Tibial nerve (tissue), 4 donors: ENCODE measurements at places on chromosomes 1 and 21.

GRCh38 chr1:46077644-46078043, 54.8 kb downstream of the PIK3R3 start:
- no peak for DNase-seq

DNA sequence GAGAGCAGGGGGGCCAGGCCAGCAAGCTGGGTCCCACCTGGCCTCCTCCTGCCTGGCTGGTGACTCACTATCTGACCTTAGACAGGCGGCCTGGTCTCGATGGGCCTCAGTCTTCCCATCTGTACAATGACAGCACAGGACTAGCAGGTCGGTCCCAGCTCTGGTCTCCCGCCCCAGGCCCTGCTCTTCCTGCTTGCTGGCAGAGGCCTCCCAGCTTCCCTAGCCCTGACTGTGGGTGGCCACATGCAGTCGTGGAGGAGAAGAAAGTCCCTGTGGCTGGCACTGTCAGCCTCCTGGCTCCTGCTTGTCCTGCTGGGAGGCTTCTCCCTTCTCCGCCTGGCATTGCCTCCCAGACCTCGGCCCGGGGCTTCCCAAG, 817 bp downstream of the EXTL1 start:
- no peak for DNase-seq

- no peak for DNase-seq
Measured at GRCh38 chr1:194535369-194535768, 1349.0 kb upstream of the B3GALT2 start.

DNA sequence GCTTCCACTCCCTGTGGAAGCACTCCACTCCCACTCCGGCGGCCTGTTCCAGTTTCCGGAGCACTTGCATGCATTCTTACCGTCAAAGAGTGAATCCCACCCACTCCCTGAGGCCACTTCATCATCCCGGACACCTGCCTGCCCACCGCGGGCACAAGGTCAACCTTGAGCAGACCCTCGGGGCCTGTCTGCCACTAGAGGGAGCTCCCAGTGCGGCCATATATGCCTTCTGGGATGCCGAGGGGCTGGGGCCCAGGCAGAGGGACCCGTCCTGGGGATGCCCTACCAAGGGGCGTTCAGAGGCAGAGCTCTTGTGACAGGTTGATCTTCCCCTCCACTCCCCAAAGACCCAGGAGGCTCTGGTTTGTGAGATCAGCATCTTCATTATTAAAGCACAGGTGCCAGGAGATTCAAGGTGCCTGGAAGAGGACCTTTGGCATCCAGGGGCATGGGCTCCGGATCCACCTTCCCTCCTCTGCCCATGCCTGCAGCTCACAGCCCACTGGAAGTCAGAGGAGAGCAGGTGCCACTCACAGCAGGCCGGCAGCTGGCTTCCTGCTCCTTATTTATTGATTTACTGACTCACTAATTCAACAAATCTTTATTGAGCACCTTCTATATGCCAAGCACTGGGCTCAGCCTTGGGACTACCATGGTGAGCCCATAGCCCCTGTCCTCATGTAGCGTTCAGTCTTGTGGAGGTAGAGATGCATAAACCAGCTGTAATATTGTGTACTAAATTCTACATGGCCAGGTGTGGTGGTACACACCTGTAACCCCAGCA, 47.3 kb downstream of the UBIAD1 start:
- no peak for DNase-seq

- no peak for DNase-seq
Measured at GRCh38 chr1:18955441-18956192, 859 bp downstream of the IFFO2 start.

GRCh38 chr1:54287176-54287650, 87.2 kb downstream of the MRPL37 start:
- DNase-seq, result peak; percentile 74

- no peak for DNase-seq
Measured at GRCh38 chr1:67741736-67742135, 56.7 kb downstream of the GADD45A start.

- no peak for DNase-seq
Measured at GRCh38 chr1:201692555-201693394, 136.2 kb upstream of the IPO9 start.

- no peak for DNase-seq
Measured at GRCh38 chr1:32042330-32042729, 28.7 kb downstream of the KHDRBS1 start.

GRCh38 chr1:21139601-21140000, 37.1 kb downstream of the EIF4G3 start:
- no peak for DNase-seq

- DNase-seq, result no peak
Measured at GRCh38 chr1:150065184-150065871, 2.2 kb upstream of the VPS45 start.

DNA sequence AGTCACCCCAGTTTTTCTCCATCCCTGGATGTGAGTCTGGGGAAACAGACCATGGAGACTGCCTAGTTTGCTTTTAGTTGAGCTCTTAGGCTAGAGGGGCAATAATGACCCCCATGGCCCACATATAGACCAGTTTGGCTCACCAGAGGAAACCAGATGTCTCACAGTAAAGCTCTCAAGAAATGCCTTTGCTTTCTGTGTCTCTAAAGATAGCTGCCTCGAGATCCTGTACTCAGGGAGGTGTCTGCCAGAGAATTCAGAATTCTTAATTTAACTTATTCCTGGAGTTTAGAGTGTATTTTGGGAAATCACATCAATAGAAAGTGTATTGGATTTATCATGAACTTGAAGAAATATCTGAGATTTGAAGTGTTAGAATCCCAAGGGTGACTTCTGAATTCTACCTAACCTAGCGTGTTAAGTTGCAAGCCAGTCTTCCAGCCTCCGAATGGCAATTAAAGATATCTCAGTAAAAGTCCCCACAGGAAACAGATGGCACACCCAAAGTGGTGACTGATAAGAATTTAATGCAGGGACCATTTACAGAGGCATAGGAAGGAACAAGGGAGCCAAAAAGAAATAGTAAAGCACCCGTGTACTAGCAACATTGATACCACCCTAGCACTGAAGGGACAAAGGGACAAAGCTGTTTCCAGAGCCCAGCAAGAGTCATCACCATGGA, 37.1 kb downstream of the STYXL2 start:
- DNase-seq, result no peak

DNA sequence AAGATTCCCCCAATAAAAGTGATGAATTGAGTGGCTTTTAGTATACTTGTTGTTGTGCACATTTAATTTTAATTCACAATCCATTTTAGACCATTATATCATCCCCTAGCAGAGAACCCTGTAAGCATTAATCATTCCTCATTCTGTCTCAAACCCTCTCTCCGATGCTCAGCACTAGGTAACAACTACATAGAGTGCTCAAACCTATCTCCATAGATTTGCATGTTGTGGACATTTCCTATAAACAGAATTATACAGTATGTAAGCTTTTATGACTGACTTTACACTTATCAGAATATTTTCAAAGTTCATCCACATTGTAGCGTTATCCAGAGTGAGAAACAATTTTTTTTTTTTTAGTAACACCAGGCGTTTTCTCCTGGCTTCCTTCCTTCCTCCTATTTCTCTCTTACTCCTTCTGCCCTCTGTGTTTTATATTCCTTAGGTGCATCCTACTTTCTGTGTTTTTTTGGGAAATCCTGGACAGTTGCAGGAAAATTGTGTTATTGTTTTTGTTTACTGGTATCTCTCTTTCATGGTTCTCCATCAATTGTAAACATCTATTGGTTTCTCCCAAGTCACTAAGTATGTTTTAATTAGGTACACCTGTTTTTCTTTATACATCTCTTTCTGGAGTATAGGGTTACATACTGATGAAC, 1528.0 kb upstream of the TPTE start:
- DNase-seq, result no peak

DNA sequence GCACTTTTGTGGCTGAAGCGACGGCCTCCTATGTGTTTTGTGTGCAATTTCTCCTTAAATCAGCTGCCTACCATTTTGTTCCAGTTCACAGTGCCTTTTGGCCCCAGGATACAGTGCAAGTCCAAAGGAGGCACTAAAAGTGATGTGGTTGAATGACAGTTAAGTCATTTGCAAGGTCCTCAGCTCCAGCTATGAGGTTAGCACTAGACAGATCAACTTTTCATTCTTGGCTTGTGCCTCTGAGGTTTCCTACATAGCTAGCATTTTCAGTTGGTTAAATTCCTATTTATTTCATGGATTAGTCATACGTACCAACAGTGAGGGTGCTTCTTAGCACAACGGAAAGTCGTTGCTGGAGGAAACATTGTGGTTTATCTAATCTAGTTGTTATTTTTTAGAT, 59.3 kb upstream of the NTPCR start:
- no peak for DNase-seq

GRCh38 chr1:32438136-32438535, 26.7 kb upstream of the ZBTB8B start:
- DNase-seq, result no peak

GRCh38 chr1:28115267-28115666, 26.9 kb upstream of the EYA3 start:
- peak; percentile 34 for DNase-seq

GRCh38 chr21:44993321-44994046, 53.7 kb downstream of the SLX9 start:
- DNase-seq, result no peak

- DNase-seq, result peak; percentile 52
Measured at GRCh38 chr1:83845437-83846071, 153.4 kb downstream of the TTLL7 start.

GRCh38 chr1:182939413-182939812, 13.6 kb downstream of the SHCBP1L start:
- DNase-seq, result no peak

GRCh38 chr1:244749230-244750016, 86.0 kb upstream of the COX20 start:
- DNase-seq, result no peak

DNA sequence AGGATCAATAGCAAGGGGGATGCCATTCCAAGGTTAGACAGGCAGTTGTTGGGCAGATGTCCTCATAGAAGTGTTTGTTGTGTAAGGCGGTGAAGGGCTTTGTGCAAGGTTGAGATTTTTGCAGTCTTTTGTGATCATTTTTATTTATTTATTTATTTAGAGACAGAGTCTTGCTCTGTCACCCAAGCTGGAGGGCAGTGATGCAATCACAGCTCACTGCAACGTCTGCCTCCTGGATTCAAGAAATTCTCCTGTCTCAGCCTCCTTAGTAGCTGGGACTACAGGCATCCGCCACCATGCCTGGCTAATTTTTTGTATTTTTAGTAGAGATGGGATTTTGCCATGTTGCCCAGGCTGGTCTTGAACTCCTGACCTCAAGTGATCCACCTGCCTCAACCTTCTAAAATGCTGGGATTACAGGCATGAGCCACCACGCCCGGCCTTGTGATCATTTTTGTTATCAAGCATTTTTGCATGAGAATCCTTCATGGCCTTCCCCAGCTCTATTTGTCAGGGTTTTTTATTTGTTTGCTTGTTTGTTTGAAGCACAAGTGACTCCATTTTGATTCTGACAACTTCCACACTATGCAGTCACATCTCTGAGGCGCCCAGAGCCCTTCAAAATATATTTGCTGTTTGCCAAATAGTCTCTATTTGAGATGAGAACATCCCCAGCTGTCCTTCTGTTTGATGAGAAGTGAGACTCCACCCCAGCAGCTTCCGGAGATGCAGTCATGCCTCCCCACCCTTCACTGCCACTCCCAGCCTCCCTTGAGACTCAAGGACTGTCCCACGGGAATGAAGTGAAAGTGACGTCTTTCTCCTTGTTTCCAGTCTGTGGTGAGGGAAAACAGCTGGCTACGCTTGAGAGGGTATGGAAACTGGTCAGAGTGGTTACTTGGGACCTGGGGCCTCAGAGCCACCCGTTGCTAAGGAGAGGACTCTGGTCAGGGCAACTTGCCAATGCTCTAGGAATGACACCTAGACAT, 38.0 kb downstream of the TMEM50B start:
- no peak for DNase-seq

DNA sequence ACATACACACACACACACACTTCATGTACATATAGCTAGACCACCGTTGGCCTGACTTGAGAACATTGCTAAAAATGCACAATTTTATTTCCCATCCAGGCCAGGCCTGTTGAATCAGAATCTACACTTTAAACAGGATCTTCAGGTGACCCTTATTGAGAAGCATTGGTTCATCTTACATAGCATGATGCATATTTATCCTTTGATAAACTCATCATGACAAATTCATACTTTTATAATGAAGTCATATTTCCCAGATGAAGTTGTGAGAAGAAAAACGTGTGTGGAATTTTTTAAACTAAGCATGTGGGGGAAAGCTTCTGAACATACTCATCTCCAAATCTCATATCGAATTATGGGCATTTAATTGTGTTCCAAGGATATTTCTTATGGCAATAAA, 877.7 kb downstream of the MRPL39 start:
- DNase-seq, result no peak

DNA sequence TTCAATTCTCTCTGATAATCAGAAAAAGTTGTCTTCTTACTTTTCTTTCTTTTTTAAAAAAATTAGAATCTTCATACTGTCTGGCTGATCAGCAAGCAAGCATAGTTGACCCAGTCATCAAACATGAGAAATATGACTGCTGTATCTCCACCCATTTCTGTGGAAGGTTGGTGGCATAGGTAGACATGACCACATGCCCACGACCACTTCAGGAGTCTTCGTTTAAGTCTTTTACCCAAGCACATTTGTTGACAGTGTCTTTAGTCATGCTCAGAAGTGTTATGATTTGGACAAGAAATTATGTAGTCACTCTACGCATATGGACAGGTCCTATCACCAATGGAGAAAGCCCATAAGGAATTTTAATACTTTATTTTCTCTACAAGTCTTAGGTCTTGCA, 74.8 kb upstream of the HSPA13 start:
- DNase-seq, result no peak

GRCh38 chr1:109190189-109190588, 23.5 kb upstream of the SARS1 start:
- DNase-seq, result no peak

DNA sequence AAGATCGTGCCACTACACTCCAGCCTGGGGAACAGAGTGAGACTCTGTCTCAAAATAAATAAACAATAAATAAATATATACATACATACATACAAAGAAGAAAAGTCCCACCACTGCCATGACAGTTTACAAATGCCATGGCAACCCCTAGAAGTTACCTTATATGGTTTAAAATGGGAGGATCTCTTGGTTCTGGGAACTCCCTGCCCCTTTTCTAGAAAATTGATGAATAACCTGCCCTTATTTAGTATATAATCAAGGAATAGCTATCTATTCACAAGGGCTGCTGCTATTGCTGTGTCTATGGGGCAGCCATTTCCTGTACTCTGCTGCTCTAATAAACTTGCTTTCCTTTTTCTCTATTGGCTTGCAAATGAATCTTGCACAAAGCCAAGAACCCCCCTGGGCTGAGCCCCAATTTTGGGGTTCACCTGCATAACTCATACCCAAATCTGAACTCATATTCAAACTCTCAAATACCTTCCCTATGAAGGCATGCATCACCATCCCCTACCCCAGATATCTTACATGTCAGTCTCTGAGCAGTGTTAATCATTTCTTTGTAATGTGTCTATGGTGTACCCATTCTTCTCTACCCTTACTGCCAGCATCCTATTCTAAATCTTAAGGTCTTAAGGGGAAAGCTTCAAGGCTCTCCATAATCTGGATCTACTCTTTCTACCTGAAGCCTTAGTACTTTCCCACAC, 9.0 kb downstream of the GON4L start:
- DNase-seq, result no peak

- DNase-seq, result no peak
Measured at GRCh38 chr1:199071080-199071479, 432.2 kb downstream of the PTPRC start.

- no peak for DNase-seq
Measured at GRCh38 chr1:91805311-91805801, 80.6 kb downstream of the TGFBR3 start.

- DNase-seq, result no peak
Measured at GRCh38 chr1:151340870-151341754, 5.9 kb downstream of the RFX5 start.
